ENCODE measurements at places on chromosomes 11 and 22.

- DNase-seq, result no peak
Measured at GRCh38 chr11:8871171-8871775, 39.7 kb upstream of the AKIP1 start.

GRCh38 chr11:114163229-114163631 is 103.7 kb downstream of the ZBTB16 start:
- DNase-seq, result no peak

- no peak for DNase-seq
Measured at GRCh38 chr11:813456-814096, 3.8 kb downstream of the RPLP2 start.

GRCh38 chr11:3723014-3723708 is 52.0 kb upstream of the CHRNA10 start:
- DNase-seq, result no peak

DNA sequence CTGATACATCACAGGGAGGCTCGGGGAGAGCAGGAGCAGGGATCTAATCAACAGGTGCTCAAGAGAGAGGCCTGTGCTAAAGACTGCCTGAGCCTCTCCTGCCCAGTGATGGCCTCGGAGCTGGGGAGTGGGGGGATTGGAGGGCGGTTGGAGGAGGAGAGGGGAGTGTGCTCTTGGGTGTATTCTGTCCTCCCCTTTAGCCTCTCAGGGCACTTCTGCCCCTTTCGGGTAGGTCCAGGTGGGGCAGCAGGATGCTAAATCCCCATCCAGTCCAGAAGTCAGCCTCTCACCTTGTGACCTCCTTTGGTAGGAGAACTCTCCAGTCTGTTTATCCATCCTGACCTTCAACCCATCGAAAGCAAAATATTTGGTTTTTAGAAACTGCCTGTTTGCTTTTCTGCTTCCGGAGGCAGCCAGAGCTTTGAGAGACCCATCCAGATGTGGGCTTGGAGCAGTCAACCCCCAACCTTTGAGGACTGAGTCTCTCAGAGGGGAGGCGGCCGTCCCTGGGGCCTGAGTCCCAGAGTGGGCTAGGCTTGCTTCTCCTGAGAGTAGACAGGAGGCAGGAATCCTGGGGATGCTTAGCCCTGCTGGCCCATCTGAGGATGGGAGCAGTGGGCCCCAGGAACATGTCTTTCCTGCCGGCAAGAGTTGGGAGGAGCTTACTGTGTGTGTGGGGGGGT is 105.2 kb upstream of the SYT13 start:
- DNase-seq, result no peak

DNA sequence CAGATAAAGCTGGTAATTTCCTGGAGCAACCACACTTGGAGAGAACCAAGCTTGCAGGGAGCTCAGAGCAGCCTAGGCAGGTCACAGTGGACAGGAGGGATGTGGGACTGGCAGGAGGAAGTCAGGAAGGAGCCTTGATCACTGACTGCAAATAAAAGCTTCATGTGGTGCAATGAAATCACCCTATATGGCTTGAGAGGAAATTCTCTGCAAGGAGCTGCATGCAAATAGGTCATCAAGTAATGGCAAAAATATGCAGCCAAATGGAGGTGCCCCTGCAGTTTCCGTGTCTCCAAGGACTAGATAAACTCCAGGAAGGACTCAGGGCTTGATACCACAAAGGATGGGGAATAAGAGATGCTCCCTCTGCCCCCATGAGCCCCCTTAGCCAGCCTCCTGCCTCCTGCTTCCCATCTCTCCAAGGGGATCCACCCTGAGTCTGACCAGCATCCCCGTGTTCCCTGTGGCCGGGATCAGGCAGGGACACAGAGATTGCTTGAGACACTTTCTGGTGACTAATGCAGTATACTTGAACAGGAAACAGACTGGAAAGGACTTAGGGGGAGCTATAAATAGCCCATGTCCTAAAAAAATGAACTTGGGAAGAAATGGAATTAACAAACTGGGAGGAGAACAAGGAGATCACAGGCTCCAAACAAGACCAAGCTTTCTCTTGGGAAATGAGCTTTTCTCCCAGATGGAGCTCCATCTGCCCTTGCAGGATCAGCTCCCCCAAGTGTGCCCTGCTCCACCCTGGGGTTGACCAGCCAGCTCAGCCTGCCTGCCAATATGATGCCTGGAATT is 23.9 kb upstream of the MICAL2 start:
- no peak for DNase-seq

DNA sequence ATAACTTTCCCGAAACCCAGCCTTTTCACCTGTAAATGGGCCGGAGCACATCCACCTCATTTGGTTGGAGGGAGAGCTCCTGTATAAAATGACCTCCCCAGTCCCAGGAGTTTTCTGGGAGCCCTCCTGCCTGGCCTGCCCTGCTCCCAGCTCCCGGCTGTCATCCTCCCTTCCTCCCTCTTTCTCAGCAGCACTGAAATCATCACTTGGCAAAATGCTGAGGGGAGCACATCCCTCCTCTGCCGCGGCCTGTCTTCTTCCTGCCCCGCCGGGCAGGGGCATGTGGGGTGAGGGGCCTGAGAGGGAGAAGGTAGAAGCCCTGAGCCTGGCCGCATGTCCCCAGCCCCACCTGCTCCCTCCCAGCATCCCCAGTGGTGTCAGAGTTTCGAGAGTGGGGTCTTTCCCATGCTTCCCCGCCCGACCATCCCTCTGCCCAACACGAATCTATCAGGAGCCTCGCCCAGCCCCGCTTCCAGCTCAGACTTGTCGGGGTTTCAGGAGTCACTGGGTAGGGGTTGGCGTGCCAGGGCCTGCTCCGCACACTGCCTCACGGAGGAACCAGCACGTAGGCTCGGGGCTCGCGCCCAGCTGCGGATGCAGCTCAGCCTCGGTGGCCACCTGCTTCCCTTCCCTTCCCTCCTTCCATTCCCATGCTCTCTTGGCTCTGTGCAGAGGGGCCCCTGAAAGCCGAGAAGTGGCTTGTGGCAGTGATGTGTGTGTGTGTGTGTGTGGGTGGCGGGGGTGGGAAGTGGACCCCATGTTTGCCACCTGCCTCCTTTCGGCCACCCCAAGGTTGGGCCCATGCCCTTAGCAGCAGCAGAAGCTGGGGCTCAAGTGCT is 37.1 kb downstream of the NECTIN1 start:
- DNase-seq, result no peak

DNA sequence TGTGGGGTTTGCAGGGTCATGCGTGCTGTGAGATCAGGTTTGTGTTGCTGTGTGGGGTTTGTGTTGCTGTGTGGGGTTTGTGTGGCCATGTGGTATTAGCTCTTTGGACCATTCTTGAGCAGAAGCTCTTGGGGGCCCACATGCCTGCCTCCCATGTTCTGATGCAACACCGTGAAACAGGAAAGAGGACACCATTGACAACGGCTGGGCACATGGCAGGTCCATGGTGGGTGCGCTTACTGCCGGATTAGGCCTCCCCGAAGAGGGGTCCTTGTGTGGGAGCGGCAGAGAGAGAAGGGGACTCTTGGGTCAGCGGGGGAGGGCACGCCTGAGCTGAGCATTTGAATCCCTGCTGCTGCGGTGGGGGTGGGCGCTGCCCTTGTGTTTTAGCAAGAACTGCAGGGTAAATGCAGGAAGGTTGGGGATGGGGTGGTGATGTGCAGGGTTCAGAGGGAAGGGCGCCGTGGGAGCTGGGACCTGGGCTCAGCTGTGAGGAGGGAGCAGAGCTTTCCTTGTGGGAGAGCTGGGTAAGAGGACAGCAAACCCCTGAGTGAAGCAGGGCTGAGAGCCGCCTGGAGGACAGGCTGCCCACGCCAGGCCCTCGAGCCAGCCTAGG is 361.5 kb downstream of the TBC1D22A start:
- DNase-seq, result no peak

DNA sequence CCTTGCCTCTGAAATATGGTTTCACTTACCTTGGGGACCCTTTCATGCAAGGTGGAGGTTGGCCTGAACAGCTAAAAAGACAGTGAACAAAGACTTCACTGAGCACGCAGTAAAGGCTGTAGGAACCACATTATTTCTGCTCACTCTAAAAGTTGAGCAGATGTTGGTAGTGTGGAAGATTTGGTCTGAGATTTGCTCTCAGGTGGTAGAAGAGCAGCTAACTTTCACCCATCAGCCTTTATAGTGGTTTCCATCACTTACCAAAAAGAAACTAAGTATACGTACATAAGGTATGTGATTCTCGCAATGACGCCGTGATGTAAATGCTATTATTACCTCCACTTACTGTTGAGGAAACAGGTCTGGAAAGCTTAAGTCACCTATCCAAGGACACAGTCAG is 47.3 kb downstream of the PRR5L start:
- no peak for DNase-seq

DNA sequence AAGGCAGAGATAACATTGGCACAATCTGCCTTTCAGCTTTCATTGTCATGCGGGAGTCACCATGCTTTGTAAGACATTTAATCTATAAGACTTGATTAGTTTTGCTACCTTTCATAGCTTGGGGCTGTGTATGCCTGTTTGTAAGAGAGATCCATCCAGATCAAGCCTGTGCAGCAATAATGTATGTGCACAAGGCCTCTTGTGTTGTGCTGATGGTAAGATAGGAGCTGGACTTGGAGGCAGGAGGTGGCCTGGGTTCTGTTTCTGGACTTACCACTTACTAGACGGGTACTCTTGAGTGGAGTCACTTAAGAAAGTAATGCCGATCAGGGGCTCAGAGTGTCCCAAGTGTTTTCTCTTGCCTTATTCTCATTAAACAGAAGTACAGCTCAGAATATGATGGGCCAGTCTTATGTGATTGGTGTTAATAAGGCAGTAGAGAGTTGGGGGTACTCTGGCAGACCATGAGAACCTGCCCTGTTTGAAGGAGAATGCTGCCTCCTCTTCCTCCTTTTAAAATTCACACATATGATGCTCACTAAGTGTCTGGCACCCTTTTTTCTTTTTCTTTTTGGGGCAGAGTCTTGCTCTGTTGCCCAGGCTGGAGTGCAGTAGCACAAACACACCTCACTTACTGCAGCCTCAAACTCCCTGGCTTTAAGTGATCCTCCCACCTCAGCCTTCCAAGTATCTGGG is 30.9 kb downstream of the PTPRJ start:
- no peak for DNase-seq

GRCh38 chr11:45667929-45668680 is 2.7 kb upstream of the CHST1 start:
- DNase-seq, result no peak

All from caudate nucleus (tissue), 63 donors.